ENCODE measurements at places on chromosomes 4 and X.

GRCh38 chrX:12702509-12703091, 88.6 kb upstream of the PRPS2 start:
- DNase-seq = no peak

- no peak for DNase-seq
Observed at GRCh38 chr4:169160825-169161224, 109.9 kb downstream of the SH3RF1 start.

DNA sequence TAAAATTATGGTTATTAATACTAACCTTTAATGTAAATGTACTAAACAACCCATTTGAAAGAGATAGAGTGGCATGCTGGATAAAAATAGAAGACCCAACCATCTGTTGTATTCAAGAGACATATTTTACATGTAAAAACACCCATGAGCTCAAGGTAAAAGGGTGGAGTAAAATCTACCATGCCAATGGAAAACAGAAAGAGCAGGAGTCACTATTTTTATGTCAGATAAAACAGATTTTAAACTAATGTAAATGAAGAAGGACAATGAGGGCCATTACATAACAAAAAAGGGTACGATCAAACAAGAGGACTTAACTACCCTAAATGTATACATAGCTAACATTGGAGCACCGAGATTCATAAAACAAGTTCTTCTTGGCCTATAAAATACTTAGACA, 66.3 kb downstream of the ITM2A start:
- DNase-seq = no peak

DNA sequence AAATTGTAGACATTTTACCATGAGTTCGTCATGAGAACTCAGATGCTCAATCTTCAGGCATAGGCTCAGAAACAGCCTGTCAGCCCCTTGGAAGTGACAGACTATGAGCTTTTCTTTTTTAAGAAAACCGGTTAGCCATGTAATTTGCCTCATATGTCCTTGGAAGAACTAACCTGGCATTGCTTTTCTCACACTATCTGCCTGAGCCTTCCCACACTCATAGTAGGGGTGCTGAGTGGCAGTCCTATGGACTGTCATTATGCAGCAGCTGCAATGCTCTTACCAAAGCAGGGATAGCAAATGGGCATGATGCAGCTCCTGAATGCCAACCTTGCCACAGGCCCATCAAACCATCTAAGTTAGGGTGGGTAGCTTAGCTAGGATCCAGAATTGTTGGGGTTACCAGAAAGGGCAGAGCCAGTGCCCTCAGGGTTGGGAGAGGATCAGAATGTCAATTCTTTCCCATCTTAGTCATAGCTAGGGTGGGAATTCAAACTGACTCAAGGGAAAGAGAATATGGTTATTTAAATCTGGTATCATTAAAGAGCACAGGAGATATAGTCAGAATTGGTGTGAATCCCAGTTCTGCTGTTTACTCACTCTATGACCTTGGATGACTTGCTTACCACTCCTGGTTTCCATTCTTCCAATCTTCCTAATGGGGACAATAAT, 230.6 kb upstream of the CPEB2 start:
- no peak for DNase-seq

GRCh38 chrX:117977526-117977925, 139.1 kb downstream of the KLHL13 start:
- DNase-seq = no peak

GRCh38 chrX:30652527-30653414, 452 bp upstream of the GK start:
- peak; percentile 8 for DNase-seq

GRCh38 chr4:87895964-87896621, 63.3 kb downstream of the MEPE start:
- no peak for DNase-seq

DNA sequence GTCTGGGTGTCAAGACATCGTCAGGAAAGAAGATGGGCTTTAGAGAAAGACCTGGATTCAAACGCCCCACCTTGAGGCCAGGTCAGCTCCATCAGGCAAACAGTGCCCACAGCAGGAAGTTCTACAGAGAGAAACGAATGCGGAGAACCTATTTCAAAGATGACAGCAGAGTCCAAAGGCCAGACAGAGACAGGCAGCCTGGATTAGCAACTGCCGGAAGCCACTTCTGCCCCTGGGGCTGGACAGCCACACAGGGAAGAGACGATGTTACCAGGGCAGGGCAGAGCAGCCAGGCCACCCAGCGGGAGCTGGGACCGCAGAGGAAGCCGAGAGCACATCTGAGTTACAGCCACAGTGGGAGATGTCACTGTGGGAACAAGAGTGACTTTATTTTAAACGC, 1.2 kb downstream of the C4orf50 start:
- DNase-seq = no peak

- no peak for DNase-seq
Observed at GRCh38 chr4:85860066-85860740, 385.3 kb downstream of the ARHGAP24 start.

- DNase-seq = peak; percentile 40
Observed at GRCh38 chr4:184382189-184382846, 92.0 kb downstream of the IRF2 start.

DNA sequence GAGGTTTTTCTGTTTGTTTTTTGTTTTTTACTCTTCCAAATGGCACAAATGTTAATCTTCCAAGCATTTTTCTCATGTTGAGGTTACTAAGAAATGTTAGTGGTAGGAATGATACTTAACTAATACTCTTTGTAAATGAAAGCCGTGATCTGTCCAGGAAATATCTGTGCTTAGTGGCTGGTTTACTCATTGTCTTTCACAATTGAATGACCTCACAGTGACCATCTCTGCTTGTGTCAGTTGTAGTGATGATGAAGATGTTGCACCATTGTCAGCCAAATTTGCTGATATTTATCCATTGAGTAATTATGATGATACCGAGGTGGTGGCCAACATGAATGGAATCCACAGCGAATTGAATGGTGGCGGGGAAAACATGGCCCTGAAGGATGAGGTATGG, 93.5 kb downstream of the TNIP2 start:
- no peak for DNase-seq

DNA sequence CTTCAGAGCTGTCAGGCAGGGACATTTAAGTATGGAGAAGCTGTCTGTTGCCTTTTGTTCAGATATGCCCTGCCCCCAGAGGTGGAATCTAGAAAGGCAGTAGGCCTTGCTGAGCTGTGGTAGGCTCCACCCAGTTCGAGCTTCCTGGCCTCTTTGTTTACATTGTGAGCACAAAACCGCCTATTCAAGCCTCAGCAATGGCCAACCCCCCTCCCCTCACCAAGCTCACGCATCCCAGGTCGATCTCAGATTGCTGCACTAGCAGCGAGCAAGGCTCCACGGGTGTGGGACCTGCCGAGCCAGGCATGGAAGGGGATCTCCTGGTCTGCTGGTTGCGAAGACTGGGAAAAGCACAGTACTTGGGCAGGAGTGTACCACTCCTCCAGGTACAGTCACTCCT, 59.3 kb downstream of the ZNF674 start:
- DNase-seq = no peak

DNA sequence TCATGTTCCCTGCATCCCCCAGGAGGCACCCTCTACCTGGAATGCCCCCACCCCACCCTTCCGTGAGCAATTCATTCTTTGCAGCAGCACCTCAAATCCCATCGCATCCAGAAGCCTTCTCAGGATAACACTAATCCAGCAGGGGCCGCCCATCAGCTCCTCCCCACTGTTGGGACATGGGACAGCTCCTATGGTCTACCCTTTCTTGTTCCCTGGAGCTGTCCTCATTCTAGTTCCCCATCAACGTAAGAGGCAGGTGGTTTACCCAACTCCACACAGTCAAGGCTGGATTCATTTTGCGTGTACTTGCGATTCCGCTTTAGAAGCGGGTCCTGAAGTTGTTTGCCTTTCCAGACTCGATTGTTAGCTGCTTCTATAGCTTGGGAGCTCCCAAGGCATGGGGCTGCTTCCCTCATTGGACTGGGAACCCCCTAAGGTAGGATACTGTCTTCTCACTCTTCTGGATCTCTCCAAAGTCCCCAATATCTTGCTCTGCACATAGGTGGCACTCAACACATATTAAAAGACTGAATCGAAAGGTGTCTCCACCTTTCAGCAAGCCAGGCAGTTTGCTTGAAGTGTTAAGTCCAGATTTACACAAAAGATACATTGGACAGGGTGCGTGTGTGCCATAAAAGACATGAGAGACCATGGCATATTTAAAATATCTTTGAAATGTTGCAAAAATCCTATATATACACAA, 942 bp upstream of the APLN start:
- DNase-seq = no peak

DNA sequence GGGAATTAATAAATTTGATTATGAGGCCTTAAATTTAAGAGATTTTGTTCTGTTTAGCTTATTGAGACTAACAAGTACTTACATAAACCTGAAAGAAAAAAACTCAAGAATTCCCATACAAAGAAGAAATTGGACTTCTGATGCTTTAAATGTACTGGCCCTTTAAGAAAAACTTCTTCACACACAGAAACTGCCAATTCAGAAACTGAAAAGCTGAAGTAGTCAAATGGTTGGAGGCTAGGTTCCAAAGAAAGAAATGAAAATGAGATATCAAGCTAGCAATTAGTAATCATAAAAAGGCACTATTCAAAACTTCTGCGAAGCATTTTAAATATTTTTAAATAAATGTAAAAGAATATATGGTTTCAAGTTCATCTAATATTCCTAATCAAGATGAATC, 151.3 kb downstream of the THOC2 start:
- DNase-seq = no peak

DNA sequence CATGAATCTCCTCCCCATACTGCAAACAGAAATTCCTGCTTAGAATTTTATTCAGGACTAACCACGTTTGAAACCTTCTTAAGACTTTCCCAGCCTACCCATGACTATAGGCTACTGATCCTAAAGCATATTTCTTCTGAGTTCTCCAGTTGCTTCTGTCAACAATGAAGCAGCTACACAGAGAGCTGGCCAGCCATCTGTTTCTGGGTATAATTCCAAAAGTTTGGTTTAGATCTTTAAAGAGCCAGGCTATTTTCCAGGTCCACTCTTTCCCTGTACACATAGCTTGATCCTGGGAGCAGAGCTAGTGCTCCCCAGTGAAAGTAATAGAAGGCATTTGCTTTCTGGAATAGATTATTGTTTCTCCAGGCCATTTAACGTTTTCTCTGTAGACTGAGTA, 4.0 kb upstream of the ITM2A start:
- DNase-seq = no peak

DNA sequence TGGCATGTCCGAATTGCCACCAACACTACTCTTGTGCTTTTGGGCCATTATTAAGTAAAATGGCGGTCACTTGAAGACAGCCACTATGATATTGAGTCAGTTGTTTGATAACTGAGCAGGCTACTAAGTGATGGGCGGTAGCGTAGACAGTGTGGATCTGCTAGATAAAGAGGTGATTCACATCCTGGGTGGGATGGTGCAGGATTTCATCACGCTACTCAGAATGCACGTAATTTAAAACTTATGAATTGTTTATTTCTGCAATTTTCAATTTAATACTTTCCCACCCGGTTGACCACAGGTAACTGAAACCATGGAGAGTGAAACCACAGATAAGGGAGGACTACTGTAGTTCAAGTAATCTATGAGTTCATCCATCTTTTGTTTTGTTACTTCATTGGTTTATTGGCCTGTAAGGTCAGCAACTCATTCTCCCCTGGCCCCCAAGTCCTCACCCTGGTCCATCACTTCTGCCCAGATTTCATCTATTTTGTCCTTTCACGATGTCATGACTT, 2.9 kb downstream of the ARAF start:
- DNase-seq = no peak

GRCh38 chrX:115602729-115603389, 41.9 kb downstream of the PLS3 start:
- DNase-seq = no peak

DNA sequence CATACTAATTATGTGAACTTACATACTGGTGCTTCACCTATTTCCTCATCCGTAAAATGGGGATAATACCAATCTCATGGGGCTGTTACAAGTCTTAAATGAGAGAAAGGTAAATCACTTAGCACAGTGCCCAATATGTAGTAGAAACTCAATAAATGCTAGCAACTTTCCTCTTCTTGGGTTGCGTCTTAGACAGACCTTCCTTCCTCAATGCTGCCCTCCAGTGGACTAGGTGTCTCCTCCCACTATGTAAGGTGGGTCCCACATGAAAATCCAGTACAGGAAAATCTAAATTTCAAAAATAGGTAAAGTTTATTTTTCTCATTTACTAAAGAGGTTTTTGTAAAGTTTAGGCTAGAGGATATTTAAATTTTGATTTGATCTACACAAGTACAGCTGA, 20.6 kb downstream of the ZDHHC9 start:
- DNase-seq = no peak

DNA sequence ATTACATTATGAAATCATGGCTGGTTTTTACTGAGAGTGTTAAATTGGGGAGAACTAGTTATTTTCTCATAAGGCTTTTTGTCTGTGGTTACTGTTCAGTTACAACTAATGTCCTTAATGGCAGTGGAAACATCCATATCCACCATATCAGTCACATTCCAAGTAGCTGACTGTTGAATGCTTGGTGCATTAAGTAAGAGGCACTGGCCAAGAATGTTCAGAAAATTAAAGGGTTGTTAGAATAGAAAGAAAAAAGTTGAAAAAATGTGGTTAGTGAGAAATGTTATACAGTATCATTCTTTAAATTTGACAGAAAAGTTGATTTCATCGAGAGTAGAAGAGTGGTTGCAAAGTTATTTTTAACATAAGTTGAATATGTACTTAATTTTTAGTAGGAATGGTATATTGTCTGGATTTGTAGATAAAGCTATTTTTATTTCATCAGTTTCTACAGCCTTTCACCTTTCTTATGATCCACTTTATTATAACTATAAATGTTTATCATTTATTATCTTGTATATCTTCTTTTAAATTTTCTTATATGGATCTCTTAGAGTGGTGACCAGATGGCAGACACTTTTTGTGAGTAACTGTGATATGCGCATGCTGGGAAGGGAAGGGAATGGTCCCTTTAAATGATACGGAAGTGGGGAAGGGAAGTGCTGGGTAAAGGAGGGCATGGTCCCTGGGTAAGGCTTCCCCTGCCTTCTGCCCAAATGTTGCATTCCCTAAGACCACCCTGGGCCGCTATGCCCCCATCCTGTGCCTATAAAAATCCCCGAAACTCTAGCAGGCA, 2407.1 kb downstream of the ARAP2 start:
- no peak for DNase-seq

DNA sequence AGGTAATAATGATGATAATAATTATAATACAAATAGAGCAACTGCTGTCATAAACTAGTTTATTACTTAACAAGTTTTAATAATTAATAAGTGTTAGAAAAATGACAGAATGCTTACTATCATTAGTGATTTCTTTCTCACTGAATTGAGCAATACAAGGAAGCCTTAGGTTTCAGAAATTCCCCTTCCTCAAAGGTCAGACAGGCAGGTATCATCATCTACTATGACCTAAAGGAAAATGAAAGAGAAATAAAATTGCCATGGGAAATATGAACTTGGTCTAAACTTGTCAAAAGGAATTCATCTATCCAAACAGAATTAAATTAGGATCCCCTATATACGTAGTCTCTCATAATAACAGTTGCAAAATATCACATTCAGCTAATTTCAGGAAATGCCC, 56.3 kb upstream of the SLC7A11 start:
- no peak for DNase-seq

GRCh38 chr4:6813725-6814124, 31.2 kb downstream of the KIAA0232 start:
- no peak for DNase-seq

All from NCI-H187 treated with DMSO at 0.1 percent for 48 hours (cell line).